ENCODE measurements at places on chromosomes 3 and 15.
A peak's percentile ranks its signal among the peaks of the same experiment; 100 is the strongest.

DNA sequence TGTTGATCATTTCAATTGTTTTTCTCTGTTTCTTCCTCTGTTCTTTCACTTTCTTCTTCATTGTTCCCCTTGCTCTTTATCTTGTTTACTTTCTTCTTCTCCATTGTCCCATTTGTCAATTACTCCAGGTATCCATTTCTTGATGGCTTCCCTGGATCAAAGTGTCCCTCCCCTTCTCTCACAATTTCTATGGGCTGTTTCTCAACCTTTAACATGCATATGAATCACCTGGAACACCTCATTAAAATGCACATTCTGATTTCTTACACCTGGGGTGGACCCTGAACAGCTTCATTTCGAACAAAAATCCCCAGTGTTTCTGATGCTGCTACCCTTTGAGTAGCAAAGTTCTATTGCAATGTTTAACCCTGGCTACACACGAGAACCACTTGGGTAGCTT, 454.8 kb downstream of the EPHA6 start:
- no peak for DNase-seq

DNA sequence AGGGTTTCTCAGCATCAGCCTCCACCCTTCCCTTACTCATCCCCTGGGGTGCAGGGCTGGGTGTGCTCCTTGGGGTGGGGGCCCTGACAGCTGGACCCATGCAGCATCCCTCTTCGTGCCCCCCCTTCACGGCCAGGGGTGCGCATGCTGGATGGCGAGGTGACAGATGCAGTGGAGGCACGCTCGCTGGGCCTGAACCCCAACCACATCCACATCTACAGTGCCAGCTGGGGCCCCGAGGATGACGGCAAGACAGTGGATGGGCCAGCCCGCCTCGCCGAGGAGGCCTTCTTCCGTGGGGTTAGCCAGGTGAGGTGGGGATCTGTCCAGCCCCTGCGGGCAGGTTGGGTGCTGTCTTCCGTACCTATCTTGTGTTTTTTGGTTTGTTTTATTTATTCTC, 6.3 kb upstream of the FES start:
- no peak for DNase-seq

- DNase-seq: peak; percentile 44
These were observed 222.8 kb downstream of the PTPRG start for GRCh38 chr3:61783993-61784718.

- no peak for DNase-seq
These were observed 12.7 kb downstream of the CD200 start for GRCh38 chr3:112345681-112346080.

- no peak for DNase-seq
These were observed 103.1 kb downstream of the VGLL3 start for GRCh38 chr3:86887876-86888275.

DNA sequence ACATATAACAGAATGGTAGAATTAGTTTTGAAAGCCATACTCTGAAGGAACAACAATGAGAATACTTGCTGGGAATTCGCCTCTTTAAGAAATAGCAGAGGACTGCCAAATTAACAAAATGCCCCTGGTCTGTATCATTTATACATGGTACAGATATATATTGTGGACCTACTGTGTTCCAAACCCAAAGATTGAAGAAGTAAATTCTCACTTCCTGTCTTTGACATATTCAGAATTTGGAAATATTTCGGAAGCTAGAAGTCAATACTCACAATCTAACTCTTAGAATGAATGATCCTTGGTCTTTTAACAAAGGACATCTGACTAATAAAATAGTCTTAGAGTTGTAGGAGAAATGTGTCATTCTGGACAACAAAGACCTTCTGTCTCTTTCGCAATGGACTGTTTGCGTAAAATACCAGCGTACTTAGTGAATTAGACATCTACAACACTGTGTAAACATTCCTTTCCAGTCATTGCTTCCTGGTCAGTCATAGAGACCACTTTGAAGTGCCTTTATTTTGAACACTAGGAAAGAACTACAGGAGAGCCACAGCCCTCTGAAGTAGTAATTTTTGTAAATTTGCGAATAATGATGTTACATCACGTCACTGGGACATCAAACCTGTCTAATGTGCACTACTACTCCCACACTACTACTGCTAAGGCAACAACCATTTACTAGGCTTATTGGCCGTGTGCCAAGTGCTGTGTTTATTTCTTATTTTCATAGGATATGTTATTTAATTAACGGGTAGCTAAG, 68.0 kb downstream of the CHL1 start:
- peak; percentile 89 for DNase-seq

GRCh38 chr15:90184119-90184785, 16.9 kb upstream of the SEMA4B start:
- DNase-seq: peak; percentile 76

- DNase-seq: no peak
These were observed 31.1 kb downstream of the TPM1 start for GRCh38 chr15:63073497-63074172.

DNA sequence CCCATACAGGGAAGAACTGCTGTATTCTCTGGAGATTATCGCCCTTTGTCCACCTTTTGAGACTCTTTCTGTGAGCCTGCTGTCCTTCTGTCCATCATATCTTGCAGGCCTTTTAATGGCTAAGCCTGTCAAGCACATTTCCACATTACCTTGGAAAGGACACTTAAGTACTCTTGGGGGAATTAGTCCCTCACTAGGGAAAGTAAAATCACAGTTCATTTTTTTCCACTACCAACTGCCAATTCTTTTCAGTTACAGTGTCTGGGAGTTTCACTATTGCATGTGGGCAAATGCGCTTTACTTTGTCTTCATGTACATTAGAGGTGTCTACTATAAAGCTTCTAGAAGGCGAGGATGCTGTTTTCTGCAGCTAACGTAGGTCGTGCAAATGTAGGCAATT, 242.1 kb downstream of the NSUN3 start:
- no peak for DNase-seq

All from fibroblast of gingiva (primary cell).